ENCODE measurements at places on chromosomes 5 and 9. TPM values are rescaled to one million over a fixed set of nuclear protein-coding genes. Genes with fewer than 3 reads are reported as not detected.

DNA sequence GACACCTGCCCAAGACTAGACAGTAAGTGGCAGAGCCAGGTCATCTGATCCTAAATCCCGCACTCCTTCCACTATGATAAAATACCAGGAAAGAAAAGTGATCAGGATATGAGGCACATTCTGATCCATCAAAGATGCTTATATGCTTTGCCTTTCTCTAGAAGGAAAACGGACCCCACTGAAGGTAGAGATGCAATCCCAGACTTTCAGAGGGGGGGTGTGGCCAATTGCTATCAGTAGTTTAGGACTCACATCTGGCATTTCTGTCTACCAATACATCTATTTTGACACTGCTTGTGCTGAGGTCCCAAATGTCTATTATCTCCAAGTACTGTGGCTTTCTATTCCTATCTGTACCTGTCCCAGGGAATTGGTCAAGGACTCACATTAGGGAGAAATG, 1.7 kb downstream of the TRIM52 start:
- no peak for DNase-seq

GRCh38 chr9:96447406-96447805, 2.6 kb upstream of the HABP4 start:
- DNase-seq: no peak

GRCh38 chr9:13555516-13555915, 276.0 kb upstream of the MPDZ start:
- DNase-seq: no peak

Gene TAF11L10
- not detected for total RNA-seq

- no peak for DNase-seq
Observed at GRCh38 chr5:103364074-103364473, 105.5 kb downstream of the MACIR start.

Gene ORM2
- not detected for total RNA-seq

Gene FOXD4L5
- 0.11 TPM for total RNA-seq

GRCh38 chr5:69004676-69005075, 89.1 kb upstream of the SLC30A5 start:
- DNase-seq: no peak

DNA sequence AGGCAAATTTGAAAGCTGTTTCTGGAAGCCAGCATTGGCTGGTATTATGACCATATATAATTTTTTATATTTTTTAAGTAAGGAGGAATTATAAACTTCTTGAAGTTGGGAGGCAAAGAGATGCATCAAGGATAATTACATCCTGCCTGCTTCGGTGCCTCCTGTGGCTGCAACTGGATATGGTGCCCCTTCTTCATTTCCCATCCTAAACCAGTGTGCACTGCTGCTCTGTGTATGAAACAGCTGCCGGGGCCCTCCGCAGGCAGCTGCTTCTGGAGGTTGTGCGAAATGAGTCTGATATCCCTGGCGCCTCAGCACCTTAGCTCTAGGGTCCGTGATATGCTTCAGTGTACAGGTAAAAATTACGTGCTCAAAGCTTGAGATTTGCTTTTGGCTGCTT, 304.2 kb downstream of the ENC1 start:
- DNase-seq: no peak

DNA sequence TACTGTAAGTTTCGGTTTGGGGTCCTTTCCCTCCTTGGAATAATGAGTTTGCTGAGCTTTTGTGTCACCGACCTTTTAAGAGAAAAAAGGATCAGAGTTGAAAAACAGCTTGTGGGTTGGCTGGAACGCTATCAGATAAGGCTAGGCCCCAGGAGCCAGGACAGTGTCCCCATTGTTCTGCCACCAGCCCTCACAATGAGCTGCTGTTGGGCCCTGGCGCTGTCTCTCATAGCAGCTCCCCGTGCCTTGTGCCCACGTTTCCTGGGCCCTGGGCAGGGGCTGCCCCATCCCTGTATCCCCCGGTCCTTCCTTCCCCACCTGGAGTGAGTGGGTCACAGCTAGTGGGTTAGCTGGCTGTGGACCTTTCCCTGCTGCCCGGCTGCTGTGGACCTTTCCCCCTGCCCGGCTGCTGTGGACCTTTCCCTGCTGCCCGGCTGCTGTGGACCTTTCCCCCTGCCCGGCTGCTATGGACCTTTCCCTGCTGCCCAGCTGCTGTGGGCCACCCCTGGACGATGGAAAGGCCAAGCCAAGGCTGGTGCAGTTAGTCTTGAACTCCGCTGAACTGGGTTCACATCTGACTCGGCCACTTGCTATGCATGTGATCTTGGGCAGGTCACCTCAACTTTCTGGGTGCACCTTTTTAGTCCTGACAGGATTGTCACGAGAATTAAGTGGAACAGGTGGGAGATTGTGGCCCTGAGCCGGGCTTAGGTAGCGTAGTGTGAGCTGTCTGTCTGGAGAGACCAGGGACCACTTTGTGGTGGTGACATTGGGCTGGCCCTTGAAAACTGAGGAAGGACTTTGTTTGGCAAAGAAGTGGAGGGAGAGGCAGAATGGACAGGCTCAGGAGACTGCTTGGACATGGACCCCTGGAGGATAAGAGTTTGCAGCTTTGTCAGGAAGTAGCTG, 99.5 kb downstream of the DAB2IP start:
- no peak for DNase-seq

DNA sequence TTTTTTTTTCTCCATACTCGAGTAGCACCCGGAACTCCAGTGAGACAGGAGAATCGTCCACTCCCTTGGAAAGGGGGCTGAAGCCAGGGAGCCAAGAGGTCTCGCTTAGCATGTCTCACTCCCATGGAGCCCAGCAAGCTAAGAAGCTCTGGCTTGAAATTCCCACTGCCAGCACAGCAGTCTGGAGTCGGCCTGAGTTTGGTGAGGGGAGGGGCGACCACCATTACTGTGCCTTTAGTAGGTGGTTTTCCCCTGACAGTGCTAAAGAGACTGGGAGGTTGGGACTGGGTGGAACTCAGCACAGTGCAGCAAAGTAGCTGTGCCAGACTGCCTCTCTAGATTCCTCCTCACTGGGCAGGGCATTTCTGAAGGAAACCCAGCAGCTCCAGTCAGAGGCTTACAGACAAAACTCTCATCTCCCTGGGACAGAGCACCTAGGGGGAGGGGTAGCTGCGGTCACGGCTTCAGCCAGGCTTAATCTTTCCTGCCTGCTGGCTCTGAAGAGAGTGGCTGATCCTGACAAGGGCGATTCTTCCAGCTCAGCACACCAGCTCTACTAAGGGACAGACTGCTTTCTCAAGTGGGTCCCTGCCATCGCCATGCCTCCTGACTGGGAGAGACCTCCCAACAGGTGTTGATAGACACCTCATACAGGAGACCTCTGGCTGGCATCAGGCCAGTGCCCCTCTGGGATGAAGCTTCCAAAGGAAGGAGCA, 414.5 kb upstream of the ZNF608 start:
- no peak for DNase-seq
